Calu3 (cell line): ENCODE measurements at places on chromosomes 16 and 17. TPM values are rescaled to one million over a fixed set of nuclear protein-coding genes. Genes with fewer than 3 reads are reported as not detected.

The CCL5 gene
- 7.0 and 28.7 TPM in 2 replicates for total RNA-seq

The PRR35 gene
- total RNA-seq = not detected in 2 replicates

The KRTAP3-1 gene
- not detected in 2 replicates for total RNA-seq

The CCDC102A gene
- 6.8 and 7.9 TPM in 2 replicates for total RNA-seq

The PRRT2 gene
- total RNA-seq = 0.78 and 1.8 TPM in 2 replicates

The SGSH gene
- total RNA-seq = 32.2 and 50.3 TPM in 2 replicates

The NUBP2 gene
- total RNA-seq = 91.8 and 98.1 TPM in 2 replicates

The ZNF48 gene
- total RNA-seq = 21.2 and 24.8 TPM in 2 replicates

The DLX4 gene
- 2.4 and 2.5 TPM in 2 replicates for total RNA-seq

The HAS3 gene
- 29.8 and 33.2 TPM in 2 replicates for total RNA-seq

DNA sequence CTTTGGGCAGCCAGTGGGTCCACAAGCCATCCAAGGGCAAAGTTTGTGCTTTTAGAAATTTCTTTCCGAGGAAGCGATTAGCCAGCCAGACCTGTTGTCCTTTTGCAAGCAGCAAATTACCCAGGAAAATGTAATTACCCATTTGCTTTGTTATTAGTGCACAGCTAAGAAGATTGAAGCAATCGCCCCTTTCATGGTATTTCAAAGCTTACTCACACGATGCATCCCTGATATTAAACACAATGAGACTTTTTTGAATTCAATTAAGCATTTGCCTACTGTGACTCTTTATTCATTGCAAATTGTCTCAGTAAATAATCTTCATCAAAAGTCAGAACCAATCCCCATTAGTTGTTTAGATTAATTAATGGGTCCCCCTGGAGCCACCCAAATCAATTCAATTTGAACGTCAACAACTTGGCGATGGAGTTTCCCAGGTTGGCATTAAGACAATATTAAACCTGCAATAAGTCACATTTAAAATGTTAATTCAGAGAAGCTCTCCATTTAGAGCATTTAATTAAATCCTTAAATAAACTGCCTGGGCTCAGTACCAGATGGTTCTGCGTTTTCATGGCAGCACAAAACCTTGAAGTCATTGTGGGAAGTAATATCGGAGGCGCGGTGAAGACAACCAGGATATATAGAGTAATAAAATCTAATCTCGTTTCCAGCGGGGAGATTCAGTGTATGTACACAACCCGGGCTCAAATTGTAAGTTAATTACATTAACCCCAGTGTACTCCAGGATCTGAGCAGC lies 366.2 kb upstream of the TNRC6C start:
- H3K4me1 ChIP-seq = no peaks in the 10 kb centered on the region
- no peaks in the 10 kb centered on the region for H3K36me3 ChIP-seq
- peaks cover 84% of the 10 kb centered on the region for H3K27me3 ChIP-seq

- H3K27ac ChIP-seq = no peak overlapping the region
- no peaks in the 10 kb centered on the region for H3K27me3 ChIP-seq
Observed at GRCh38 chr17:76024353-76024752, 2.8 kb downstream of the EVPL start.

- no peak overlapping the region for H3K4me3 ChIP-seq
- DNase-seq = no peak
- no peaks in the 10 kb centered on the region for H3K4me1 ChIP-seq
- H3K27ac ChIP-seq = no peak overlapping the region
- peaks cover 34% of the 10 kb centered on the region for H3K27me3 ChIP-seq
Observed at GRCh38 chr16:87133112-87133850, 183.9 kb downstream of the C16orf95 start.

DNA sequence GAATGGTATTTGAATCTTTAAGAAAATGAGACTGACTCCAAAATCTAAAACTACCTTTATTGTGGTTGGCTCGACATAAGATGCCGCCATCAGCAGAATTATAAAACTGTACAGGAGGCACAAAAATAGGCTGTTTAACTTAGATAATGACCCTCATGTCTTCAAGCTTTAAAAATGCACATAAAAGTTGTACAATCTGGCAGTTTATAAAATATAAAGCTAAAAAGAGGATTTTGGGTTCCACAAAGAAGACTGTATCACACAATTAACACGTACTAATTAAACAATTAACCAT lies 18.6 kb upstream of the ICAM2 start:
- no peaks in the 10 kb centered on the region for H3K4me1 ChIP-seq
- no peak overlapping the region for H3K27ac ChIP-seq
- H3K27me3 ChIP-seq = no peaks in the 10 kb centered on the region
- H3K36me3 ChIP-seq = peaks cover 10% of the 10 kb centered on the region
- H3K4me3 ChIP-seq = no peak overlapping the region

DNA sequence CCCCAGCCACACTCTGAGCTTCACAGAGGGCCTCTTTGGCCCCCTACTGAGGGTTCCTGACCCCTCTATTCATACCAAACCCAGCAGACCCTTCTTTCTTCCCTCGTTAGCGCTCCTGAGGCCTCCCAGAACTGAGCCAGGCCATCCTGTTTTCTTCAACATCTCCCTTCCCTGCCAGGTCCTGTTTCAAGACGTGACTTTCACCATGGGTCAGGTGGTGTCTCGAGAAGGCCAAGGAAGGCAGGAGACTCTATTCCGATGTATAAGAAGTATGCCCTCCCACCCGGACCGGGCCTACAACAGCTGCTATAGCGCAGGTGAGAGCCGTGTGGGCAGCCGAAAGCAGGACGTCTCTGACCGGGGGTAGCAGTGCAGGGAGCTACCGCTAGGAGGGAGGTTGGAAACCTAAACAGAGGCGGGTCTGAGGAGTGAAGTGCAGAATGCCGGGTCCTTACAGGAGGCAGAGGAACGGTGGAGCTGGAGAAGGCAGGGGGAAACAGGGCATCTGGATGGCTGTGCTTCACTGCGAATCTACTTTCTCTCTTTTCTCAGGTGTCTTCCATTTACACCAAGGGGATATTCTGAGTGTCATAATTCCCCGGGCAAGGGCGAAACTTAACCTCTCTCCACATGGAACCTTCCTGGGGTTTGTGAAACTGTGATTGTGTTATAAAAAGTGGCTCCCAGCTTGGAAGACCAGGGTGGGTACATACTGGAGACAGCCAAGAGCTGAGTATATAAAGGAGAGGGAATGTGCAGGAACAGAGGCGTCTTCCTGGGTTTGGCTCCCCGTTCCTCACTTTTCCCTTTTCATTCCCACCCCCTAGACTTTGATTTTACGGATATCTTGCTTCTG lies 1.3 kb upstream of the SENP3 start:
- peaks cover 65% of the 10 kb centered on the region for H3K36me3 ChIP-seq
- DNase-seq = peak; percentile 76
- peak overlapping the region; percentile 64 for H3K27ac ChIP-seq
- no peaks in the 10 kb centered on the region for H3K27me3 ChIP-seq

- DNase-seq = no peak
- H3K4me3 ChIP-seq = peak overlapping the region; percentile 66
- H3K36me3 ChIP-seq = no peaks in the 10 kb centered on the region
- peaks cover 6% of the 10 kb centered on the region for H3K4me1 ChIP-seq
- peaks cover 56% of the 10 kb centered on the region for H3K27me3 ChIP-seq
Observed at GRCh38 chr16:87602821-87603683, 744 bp downstream of the JPH3 start.

GRCh38 chr17:62630365-62631085 lies 3.1 kb downstream of the MRC2 start:
- H3K4me1 ChIP-seq = peaks cover 5% of the 10 kb centered on the region
- H3K27me3 ChIP-seq = peaks cover 17% of the 10 kb centered on the region
- peaks cover 14% of the 10 kb centered on the region for H3K36me3 ChIP-seq
- no peak for DNase-seq

DNA sequence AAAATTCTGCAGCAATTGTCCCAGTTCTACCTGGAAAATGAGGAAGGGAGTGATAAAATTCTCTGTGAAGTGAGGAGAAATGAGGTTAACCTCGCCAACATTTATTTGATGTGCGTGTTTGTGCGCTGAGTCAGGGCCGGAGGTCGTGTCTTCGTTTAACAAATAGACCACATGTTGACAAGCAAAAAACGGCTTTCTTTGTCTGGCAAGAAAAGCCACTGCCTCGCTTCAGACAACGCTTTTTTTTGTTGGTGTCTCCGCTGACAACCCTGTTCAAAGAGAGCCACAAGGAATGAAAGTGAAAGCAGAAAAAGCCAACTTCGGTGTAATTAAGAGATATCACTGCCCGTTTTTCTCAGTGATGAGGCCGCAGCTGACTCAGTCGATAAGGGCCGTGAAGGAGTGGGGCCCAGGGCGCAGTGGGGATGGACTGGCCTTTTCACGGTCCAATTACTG lies 510.6 kb downstream of the CDH13 start:
- peak overlapping the region; percentile 71 for H3K4me3 ChIP-seq
- DNase-seq = peak; percentile 33
- H3K4me1 ChIP-seq = peaks cover 24% of the 10 kb centered on the region
- peaks cover 6% of the 10 kb centered on the region for H3K36me3 ChIP-seq
- H3K27me3 ChIP-seq = no peaks in the 10 kb centered on the region
- H3K27ac ChIP-seq = peak overlapping the region; percentile 74

- peaks cover 9% of the 10 kb centered on the region for H3K4me1 ChIP-seq
- no peak overlapping the region for H3K4me3 ChIP-seq
- no peak for DNase-seq
- no peak overlapping the region for H3K27ac ChIP-seq
Observed at GRCh38 chr17:78075011-78075410, 53.5 kb downstream of the TMC6 start.

- H3K4me1 ChIP-seq = peaks cover 5% of the 10 kb centered on the region
- peaks cover 15% of the 10 kb centered on the region for H3K36me3 ChIP-seq
- H3K27ac ChIP-seq = no peak overlapping the region
- no peak for DNase-seq
- no peak overlapping the region for H3K4me3 ChIP-seq
Observed at GRCh38 chr17:80780381-80781198, 211.1 kb upstream of the CHMP6 start.

- H3K4me3 ChIP-seq = no peak overlapping the region
- H3K27me3 ChIP-seq = peaks cover 76% of the 10 kb centered on the region
- peaks cover 8% of the 10 kb centered on the region for H3K4me1 ChIP-seq
- no peaks in the 10 kb centered on the region for H3K36me3 ChIP-seq
- H3K27ac ChIP-seq = no peak overlapping the region
- no peak for DNase-seq
Observed at GRCh38 chr17:31673076-31673475, 186.0 kb downstream of the COPRS start.

GRCh38 chr17:7192271-7192937 lies 13.2 kb upstream of the ASGR1 start:
- no peak overlapping the region for H3K27ac ChIP-seq
- no peak overlapping the region for H3K4me3 ChIP-seq
- H3K27me3 ChIP-seq = peaks cover 21% of the 10 kb centered on the region
- H3K36me3 ChIP-seq = no peaks in the 10 kb centered on the region

DNA sequence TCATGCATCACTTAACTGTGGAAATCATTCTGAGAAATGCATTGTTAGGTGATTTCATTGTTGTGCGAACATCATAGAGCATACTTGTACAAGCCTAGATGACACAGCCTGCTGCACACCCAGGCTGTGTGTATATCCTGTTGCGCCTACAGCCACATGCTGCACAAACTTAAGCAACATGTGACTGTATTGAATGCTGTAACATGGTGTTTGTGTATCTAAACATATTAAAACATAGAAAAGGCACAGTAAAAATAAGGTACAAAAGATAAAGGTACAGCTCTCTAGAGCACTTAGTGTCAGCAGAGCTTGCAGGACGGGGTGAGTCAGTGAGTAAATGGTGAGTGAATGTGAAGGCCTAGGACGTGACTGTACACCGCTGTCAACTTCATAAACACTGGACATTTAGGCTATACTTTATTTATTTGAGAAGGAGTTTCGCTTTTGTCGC lies 11.9 kb downstream of the FOXK2 start:
- peak overlapping the region; percentile 47 for H3K27ac ChIP-seq
- peaks cover 59% of the 10 kb centered on the region for H3K4me1 ChIP-seq
- DNase-seq = no peak
- peaks cover 19% of the 10 kb centered on the region for H3K36me3 ChIP-seq
- H3K4me3 ChIP-seq = peak overlapping the region; percentile 44
- H3K27me3 ChIP-seq = no peaks in the 10 kb centered on the region

DNA sequence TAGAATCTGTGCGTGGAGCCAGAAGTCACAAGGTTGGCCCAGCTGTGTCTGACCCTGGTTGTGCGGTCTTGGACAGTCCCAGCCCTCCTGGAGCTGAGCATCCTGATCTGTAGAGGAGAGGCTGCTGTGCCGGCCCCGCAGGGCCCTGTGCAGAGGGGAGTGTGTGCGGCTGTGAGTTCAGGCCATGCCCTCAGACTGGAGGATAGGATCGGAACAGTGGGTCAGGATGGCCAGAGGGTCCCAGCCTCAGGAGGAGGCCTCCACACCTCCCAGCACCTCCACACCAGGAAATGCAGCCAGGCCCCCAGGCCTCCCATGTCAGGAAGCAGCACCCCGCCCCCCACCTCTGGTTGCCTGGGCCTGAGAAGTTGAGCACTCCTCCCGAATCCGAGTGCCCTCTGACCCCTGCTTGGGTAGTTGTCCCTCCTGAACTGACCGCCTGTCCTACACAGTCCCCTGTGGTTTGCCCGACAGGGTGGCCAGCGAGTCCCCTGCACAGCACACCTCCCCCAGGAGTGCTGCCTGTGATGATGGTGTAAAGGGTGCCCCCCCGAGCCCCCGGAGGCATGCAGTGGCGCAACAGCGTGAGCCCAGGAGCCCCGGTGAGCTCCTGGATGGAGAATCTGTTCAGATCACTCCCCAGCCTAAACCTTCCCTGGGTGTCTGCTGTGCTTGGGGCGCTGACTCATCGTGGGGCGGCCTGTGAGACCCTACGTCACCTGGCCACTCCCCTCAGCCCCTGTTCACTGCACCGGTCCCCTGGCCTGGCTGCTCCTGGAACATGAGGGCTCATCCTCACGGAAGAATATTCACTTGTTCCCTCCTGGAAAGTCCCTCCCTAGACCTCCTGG lies 285.2 kb downstream of the SEC14L1 start:
- H3K27ac ChIP-seq = peak overlapping the region; percentile 64
- no peak overlapping the region for H3K4me3 ChIP-seq
- H3K36me3 ChIP-seq = peaks cover 50% of the 10 kb centered on the region

DNA sequence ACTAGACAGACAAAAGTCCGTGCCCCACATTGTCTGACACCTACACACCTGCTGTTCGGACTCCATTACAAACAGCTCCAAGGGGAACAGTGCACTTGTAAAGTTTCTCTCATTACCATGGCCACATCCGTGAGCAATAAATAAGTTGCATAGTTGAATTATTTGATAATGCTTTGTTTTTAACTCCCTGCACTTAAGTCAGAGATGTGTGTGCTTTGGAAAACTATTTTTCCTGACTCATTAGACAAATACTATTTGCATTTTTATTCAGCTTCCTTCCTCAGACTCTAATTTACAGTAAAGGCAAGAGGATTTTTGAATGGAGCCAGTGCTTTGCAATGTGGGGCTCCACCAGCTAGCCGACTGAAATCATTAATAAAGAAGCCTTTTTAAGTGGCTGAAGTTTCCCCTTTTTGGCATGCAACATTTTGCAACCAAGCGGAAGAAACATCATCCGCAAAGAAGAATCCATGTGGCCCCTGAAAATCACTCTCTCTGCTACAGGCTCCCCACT lies 6.5 kb upstream of the CCL2 start:
- no peak overlapping the region for H3K4me3 ChIP-seq
- no peaks in the 10 kb centered on the region for H3K36me3 ChIP-seq
- H3K4me1 ChIP-seq = peaks cover 7% of the 10 kb centered on the region
- H3K27ac ChIP-seq = no peak overlapping the region
